ENCODE measurements at places on chromosomes 2 and 18.
A peak's percentile ranks its signal among the peaks of the same experiment; 100 is the strongest.

DNA sequence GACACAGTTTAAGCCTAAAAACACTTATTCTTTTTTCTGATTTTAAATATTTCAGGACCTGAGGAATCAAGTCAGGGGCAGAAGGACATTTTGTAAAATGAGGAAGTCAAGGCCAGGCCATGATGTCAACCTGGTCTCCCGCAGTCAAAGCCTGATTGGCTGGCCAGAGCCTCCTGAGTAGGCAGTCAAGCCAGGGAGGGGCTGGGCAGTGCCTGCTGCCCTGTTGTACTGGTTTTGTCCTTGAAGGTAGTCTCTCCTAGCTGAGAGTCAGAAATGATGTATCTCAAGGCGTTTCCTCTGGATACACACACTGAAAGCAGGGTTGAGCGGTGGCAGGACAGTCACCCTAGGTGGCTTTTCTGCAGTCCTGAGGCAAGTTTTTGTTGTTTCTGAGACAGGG, 19.8 kb downstream of the CCT7 start:
- no peak for DNase-seq

DNA sequence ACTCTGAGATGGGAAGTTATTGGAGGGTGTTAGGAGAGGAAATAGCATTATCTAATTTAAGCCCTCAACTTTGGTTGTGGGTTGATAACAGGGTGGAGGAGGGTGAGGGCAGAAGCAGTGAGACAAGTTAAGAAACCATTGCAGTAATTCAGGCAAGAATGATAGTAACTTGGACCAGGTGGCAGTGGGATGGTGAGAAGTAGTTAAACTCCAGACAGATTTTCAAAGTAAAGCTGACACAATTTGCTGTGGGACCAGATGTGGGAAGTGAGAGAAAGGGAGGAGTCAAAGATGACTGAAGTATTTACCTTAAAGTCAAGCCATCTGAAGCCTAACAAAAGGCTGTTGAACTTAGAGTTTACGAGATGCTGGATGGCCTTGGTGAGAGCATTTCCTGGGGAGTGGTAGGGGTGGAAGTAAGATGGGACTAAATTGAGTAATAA, 163.2 kb upstream of the KLF7 start:
- no peak for DNase-seq

DNA sequence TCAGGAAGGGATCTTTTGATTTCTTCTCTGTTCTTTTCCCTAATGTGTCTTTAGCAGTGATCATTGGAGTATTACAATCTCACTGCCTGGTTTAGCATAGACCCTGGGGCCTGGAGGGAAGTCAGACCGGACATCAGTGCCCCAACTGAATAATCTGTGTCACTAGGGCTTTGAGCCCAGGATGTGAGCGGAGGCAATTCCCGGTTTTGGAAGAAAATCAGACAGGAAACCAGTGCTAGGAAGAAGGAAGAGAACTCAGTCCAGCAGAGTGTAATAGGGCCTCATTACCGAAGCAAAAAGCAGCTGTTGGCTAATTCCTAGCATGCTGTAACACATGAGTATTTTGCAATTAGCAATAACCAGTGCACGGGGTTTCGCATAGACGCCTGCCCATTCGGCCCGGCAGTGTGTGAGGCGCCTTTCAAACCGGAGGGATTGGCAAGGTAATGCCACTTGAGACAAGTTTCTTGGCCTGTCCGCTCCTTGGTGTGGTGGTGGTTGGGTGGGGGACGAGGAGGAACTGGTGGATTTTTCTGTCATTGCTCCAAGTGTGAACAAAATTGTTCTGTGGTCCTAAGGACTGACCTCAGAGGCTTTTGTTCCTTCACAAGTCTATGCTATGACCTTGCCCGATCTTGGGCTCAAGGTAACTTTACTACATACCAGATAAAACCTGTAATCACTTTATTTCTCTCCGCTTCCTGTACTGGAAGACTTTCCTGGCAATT, 2.8 kb downstream of the FOSL2 start:
- DNase-seq, result peak; percentile 73

GRCh38 chr2:191296083-191297006, 51.1 kb downstream of the MYO1B start:
- no peak for DNase-seq

GRCh38 chr2:165105926-165106325, 97.9 kb downstream of the SCN3A start:
- no peak for DNase-seq

- DNase-seq, result no peak
These were observed at the start of gene GALNT5 for GRCh38 chr2:157257312-157258252. TSS of gene GALNT5 (plus strand) at chr2:157257705. CDS start at chr2:157258083, 378 bp downstream.

GRCh38 chr2:24021122-24021998, 11.5 kb downstream of the MFSD2B start:
- no peak for DNase-seq

- DNase-seq, result no peak
These were observed 170.0 kb upstream of the STK17B start for GRCh38 chr2:196341277-196341841.

DNA sequence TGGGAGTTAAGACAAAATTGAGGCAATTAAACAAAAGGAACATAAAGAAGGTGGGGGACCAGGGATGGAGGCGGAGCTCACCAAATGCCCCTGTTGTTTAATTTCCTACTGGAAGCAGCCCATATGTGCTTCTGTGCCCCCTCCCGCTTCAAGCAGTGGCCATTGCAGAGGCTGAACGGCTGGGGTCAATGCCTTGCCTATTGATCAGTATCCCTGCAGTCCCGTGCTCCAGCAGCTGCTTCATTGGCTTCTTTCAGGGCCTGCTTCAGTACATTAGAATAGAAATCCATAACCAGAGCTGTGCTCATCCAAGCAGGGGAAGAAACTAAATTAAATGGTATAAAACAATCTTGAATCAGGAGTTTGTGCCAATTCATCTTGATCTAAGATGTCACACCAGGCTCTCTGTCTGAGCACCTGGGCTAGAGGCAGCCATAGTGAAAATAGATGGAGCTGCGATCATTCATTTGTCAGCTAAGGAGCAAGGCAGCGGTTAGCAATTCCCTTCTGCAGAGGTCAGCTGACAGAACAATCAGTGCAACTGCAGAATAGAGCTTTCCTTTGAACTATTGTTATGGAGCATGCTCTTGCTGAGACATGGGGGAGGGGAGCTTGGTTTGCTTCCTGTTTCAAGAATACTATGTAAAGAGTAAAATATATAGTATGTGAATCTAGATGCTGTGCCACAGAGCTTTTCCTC, 222.4 kb downstream of the WDR7 start:
- DNase-seq, result peak; percentile 63

- no peak for DNase-seq
These were observed 638 bp downstream of the RPS7 start for GRCh38 chr2:3575534-3576262.

GRCh38 chr2:73716543-73717250, 20.4 kb downstream of the TPRKB start:
- no peak for DNase-seq

DNA sequence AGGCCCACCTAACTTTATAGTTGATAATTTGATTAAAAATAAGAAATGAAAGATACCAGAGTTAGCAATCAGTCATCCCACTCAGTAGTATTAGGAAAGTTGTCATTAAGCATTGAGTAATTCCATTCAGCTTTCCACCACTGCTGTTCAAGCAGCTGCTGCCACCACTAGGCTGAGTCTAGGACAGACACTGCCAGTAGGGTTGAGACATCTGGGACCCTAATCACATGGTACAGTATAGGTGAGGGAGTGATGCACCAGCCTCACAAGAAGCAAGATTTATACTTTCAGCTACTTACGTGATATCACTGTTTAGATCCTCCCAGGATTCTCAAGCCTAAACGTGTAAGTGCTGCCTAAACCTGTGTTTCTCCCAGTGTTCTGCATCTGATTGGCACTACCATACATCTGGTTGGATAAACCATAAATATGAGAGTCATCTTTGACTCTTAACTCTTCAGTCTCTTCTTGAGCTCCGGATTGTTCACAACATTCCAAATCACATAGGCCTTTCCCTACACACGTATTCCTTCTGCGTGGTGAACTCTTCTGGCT, 3.2 kb downstream of the UBXN4 start:
- peak; percentile 30 for DNase-seq

GRCh38 chr2:239283288-239283945, 117.4 kb downstream of the HDAC4 start:
- DNase-seq, result no peak

- no peak for DNase-seq
These were observed 29.0 kb downstream of the PHLPP1 start for GRCh38 chr18:62744076-62744968.

DNA sequence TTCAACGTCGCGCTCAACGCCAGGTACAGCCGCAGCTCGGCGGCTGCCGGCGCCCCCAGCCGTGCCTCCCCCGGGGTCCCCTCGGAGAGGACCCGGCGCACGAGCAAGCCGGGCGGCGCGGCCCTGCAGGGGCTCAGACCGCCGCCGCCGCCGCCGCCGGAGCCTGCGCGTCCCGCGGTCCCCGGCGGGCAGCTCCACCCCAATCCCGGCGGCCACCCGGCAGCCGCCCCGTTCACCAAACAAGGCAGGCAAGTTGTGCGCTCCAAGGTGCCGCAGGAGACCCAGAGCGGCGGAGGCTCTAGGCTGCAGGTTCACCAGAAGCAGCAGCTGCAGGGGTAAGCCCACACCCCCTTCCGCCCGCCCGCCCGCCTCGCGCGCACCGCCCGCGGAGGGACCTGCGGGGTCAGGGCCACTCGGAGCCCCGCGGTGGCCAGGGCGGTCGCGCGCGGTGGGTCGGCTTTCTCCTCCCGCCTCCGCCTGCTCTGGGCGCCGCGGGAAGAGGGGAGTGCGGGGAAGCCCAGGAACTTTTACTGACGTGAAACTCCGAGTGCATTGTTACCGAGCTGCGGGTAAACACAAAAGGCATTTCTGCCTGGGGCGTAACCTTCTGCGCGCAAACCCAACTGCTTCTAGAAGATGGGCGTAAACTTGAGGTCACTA, 861 bp downstream of the LTBP1 start:
- peak; percentile 18 for DNase-seq

DNA sequence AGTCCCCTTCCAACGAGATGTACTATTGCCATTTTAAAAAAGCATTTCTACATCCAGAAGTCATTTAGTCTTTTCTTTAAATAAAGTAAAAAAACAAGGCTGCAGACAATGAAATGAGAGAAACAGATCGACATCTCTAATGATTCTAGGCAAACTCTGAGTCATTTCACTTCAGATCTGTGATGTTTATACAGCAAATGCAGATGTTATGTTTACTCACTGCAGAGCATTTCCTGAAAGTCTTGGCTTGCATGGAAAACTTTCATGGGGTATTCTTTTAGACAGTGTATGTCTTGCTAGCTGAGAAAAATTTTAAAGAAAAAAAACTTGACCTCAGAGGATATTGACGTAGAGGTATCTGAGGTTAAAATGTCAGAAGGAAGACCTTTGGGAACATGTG, 797.4 kb downstream of the CNTNAP5 start:
- DNase-seq, result no peak

DNA sequence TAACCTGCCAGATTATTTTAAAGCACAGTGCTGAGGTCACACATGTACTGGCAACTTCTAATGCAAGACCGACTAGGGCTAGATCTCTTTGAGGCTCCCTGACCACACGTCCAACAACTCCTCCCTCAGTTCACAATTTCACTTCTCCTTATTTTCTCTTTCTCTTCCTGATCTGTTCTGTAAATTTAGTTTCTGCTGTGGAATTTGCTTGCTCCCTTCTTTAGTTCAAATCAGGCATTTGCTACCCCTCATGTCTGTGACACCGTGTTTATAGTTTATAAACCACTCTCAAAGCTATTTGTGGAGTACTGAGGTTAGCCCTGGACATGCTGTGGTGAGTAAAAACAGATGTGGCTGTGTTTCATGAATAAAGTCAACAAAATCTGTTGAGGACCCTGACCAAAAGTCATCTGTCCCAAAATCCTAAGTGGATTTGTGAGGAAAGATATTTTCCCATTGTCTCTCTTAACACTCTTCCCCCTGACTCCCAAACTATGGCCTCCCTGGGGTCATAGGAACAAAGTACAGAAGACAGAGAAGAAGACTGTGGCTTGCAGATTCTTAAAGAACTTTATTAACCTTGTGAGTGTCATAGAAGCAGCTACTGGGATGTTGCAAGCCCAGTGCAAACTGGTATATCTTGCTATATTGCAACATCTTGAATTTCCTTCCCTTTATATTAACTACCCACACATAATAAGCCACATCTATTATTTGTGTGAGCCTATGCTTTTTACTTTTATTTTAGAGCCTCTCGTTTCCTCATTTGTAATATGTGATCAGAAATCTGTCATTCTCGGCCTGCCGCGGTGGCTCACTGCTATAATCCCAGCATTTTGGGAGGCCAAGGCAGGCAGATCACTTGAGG, 3.5 kb upstream of the NAGK start:
- DNase-seq, result no peak

GRCh38 chr2:212926940-212927339, 224.5 kb downstream of the IKZF2 start:
- DNase-seq, result no peak

DNA sequence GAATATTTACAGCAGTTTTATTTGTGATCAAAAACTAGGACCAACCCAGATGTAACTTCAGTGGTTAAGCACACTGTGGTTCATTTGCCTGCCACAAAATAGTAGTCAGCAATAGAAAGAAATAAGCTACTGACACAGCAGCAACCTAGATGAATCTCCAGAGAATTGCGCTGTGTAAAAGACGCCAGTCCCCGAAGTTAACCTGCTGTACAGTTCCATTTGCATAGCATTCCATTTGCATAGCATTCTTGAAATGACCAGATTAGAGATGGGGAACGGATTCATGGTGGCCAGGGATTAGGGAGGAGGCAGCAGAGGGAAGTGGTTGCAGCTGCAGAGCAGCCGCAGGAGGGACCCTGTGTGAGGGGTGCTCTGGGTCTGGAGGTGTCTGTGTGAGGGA, 39.3 kb upstream of the NFATC1 start:
- DNase-seq, result no peak

- no peak for DNase-seq
These were observed 297.9 kb downstream of the LRATD1 start for GRCh38 chr2:14930441-14930840.

DNA sequence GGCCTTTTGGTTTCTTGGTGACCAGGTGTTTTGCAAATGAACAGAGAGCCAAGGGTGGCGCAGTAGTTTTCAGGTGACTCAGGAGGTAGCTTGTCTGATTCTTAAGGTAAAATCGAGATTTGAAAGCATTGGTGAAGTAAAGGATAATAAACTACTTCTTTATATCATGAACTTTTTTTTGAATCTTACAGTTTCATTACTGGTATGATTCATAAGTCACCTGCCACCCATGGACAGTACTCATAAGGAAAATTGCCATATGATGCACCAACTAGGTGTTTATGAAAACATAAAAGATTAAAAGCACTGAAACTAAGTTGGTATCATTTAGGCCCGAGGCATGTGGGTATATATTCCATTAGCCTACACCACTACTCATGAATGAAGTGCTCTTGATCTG, 84.1 kb upstream of the MGAT5 start:
- no peak for DNase-seq

GRCh38 chr18:55462652-55463051, 125.3 kb downstream of the TCF4 start:
- no peak for DNase-seq

GRCh38 chr18:52288403-52289004, 51.5 kb upstream of the DCC start:
- DNase-seq, result no peak
